NCI-H226 (cell line): ENCODE measurements at places on chromosomes 1 and 21.

- DNase-seq = no peak
Measured at GRCh38 chr1:53108646-53109580, 33.5 kb downstream of the SLC1A7 start.

DNA sequence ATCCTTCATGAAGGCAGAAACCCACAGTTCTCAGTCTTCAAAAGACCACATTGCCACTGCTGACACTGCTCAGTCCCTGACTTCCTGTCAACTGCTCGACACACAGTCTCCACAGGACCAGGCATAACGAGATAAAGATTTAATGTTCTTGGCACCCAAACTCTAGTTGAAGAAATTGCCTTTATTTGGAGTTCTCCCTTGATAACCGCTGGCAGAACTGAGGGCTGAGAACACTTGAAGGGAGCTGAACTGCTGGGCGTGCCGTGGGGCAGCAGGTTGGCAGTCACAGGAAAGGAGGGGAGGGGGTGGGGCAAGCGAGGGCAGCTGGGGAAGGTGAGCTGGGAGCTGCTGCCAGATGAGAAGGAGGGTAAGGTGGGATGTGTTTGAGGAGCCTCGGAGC, 15.9 kb downstream of the HENMT1 start:
- DNase-seq = no peak

- DNase-seq = no peak
Measured at GRCh38 chr1:101284021-101284420, 47.2 kb downstream of the S1PR1 start.

GRCh38 chr1:68162761-68163160, 69.6 kb downstream of the WLS start:
- no peak for DNase-seq

DNA sequence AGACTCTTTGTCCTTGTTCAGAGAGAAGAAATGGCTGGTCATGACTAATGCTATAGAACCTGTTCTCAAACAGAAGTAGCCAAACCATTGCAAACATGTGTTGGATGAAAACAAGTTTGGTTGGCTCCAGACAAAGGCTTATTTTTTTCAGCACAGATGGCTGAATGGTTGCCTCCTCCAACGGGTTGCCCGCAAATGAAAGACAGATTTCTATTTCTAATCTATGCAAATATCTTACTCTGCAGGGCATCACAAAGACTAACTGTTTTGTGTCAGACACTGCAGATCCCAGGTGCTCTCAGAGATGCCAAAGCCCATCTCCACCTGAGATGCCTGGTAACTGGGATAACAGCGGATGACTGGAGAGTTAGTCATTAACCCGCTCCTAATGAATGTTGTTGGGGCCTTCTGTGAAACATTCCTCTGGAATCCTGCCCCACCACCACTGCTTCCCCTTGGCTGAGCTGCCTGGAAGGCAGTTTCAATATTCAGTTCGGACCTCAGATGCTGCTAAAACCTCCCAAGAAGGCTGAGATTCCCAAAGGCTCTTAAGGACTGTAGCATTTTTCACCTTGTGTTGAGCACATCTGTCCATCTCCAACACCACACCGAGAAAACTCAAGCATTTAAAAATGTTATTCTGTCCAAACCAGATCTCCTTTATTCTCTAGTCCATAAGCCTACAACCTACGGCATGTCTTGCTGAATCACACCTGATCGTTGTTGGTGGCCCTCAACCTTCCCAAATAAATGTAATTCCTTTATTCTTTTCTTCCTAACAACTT, 104.4 kb downstream of the PTPN14 start:
- peak; percentile 91 for DNase-seq
